ENCODE measurements at places on chromosomes 3 and 15. TPM values are rescaled to one million over a fixed set of nuclear protein-coding genes. Genes with fewer than 3 reads are reported as not detected.

REC114 gene
- total RNA-seq = not detected

CD200R1L gene
- total RNA-seq = not detected

GOLGA6D gene
- under 0.01 TPM for total RNA-seq

LRRC34 gene
- 7.1 TPM for total RNA-seq

TTC21A gene
- total RNA-seq = 2.0 TPM

CPEB1 gene
- total RNA-seq = 2.5 TPM

POLQ gene
- 2.0 TPM for total RNA-seq

IP6K2 gene
- total RNA-seq = 78.2 TPM

SLC22A13 gene
- total RNA-seq = under 0.01 TPM

TPRG1 gene
- 0.74 TPM for total RNA-seq

STAB1 gene
- total RNA-seq = 5.9 TPM

FOXB1 gene
- total RNA-seq = not detected

GHSR gene
- total RNA-seq = not detected

TTLL13 gene
- total RNA-seq = under 0.01 TPM

VEPH1 gene
- total RNA-seq = 14.3 TPM

TUSC7 gene
- total RNA-seq = 0.25 TPM

GP9 gene
- total RNA-seq = 0.25 TPM

THAP10 gene
- total RNA-seq = 3.9 TPM

NCEH1 gene
- total RNA-seq = 5.2 TPM

CHRD gene
- 8.6 TPM for total RNA-seq

XIRP1 gene
- not detected for total RNA-seq

HIGD2B gene
- total RNA-seq = not detected

RPL22L1 gene
- total RNA-seq = 12.5 TPM

PLD1 gene
- total RNA-seq = 3.9 TPM

PIF1 gene
- 1.2 TPM for total RNA-seq

ITIH1 gene
- not detected for total RNA-seq

SIAH2 gene
- total RNA-seq = 16.5 TPM
